ENCODE measurements at places on chromosomes 4 and X.

GRCh38 chr4:56803471-56803870, 18.0 kb downstream of the SPINK2 start:
- no peak for DNase-seq

DNA sequence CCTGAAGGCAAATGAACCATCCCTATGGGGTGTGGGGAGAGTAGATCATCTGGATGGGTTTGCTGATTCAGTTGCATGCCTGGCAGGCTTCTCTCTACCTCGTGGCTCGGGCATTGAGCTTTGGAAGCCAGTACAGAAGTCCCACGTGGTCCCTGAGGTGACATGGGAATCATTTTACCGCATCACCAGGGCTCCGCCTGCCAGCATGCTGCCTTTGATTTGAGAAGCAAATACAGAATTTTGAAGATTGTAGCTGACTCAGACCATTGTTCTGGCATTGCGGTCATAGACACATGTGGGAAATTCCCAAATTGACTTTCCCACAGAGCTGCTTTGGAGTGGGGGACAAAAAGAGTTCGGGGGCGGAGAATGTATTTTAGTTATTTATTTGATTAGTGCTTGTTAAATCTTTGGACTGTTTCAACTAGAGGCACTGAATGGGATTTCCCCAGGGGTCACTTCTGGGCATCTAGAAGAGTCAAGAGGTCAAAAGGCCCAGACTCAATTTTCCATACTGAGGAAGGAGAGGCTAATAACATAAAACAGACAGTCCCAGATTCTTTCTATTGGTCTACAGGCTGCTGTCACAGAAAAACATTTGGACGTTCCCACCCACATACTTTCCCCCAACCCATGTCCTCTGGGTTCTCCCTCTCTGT, 79.3 kb downstream of the NHSL2 start:
- peak; percentile 29 for DNase-seq

GRCh38 chr4:190017357-190018200, 9.5 kb downstream of the FRG2 start:
- DNase-seq: no peak

DNA sequence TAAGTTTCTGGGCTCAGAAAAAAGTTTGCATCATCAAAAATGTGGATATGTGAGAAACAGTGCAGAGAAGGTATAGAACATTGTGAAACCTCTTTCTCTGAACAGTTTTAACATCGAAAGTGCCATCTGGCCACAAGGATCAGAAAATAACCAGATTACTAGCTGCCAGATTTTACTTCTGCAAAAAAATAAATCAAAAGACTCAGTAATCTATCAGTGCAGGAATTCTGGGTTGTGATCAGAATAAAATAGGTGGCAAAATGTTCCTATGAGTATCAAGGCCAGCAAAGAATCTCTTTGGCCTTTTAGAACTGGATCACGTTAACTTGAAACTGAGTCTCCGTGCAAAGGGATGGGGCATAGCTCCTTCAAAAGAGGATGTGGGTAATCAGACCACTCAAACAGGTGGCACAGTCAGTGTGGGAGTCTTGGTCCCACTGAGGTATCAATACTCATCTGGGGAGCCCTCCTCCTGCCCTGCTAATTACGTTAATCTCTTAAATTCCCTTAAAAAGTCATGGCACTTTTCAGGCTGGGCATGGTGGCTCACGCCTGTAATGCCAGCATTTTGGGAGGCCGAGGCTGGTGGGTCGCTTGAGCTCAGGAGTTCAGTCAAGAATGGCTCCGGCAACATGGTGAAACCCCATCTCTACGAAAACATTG, 26.7 kb upstream of the RBM47 start:
- DNase-seq: no peak

DNA sequence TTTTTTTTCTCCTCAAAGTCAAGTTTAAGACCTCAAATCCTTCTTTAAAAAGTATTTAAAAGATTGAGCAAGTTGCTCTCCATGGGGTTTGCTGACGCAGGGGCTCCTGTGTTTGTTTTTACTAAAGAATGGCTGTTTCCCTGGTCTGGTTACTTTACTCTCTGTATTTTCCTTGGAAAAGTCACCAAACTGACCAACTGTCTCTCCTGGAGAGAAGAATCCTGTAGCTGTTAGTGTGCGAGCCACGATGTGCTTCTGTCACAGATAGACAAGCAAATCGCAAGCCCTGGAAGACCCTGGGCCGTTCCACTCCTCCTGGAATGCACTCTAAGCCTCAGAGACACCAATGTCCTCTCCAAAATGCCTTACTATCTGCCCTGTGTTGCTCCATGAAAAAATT, 212.1 kb downstream of the CHIC2 start:
- DNase-seq: no peak

DNA sequence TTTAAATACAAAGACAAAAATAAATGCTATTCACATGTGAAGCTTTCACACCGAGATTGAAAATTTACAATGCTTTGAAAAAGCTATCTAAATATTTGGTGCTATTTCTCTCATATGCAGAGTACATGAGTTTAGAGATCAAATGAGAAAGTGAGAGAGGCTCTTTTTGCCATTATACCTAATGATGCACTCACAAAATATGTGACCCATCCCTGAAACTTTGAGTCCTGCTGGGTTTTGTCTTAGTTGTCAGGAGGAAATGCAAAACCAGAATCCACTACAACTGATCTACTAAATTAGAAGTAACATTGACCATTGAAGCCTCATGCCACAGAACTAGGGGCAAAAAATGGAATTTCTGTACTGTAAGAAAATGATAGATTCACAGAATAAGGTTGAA, 251.7 kb downstream of the MAPK10 start:
- DNase-seq: no peak

GRCh38 chr4:48247878-48248558, 21.6 kb downstream of the TEC start:
- no peak for DNase-seq

- no peak for DNase-seq
These were observed 266.9 kb downstream of the SPATA18 start for GRCh38 chr4:52317981-52318380.

DNA sequence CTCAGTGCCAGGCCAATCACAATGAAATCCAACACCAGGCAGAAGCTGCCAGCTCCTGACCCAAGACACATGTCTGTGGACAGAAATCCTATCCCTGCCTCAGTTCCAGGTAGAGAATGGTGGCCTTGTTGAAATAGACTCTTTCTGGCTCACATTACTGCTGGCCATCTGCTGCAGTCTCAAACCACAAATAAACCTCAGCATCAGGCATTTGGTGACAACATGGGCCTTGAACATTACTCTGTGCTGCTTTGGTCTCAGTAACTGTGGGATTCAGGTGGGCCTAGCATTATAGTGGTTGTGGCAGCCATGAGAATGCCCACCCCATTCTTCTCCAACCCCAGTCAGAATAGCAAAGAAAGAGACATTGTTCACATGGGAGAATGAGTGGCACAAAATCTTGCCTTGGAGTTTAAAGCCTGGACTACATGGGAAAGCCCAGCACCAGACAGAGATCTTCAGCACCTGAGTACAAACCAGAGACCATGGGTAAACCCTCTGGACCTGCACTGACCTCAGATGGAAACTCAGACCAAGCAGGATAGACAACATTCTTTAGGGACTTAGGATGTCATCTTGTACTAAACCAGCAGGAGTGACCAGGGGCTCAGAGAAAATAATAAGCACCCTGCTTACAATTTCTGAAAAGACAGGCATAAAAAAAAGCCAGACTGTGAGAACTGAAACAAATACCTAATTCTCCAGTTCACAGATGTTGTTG, 50.4 kb upstream of the TRAM1L1 start:
- no peak for DNase-seq

- no peak for DNase-seq
These were observed 88.2 kb upstream of the USP9X start for GRCh38 chrX:40996886-40997530.

DNA sequence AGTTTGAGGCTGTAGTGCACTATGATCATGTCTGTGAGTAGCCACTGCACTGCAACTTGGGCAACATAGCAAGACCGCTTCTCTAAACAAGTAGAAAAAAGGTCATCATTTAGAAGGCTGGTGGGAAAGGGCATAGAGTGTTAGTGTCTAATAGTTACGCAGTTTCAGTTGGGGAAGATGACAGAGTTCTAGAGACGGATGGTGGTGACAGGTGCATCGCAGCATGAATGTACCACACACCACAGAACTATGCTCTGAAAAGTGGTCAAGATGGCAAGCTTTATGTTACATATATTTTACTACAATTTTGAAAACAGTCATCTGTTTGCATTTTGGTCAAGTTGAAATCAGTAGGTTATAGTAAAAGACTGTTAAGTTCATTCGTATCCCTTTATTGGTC, 23.7 kb upstream of the CLDN34 start:
- DNase-seq: no peak

- DNase-seq: no peak
These were observed 258.0 kb downstream of the COL25A1 start for GRCh38 chr4:109044431-109044830.

GRCh38 chr4:1731180-1731579, 9.9 kb downstream of the TACC3 start:
- DNase-seq: no peak

DNA sequence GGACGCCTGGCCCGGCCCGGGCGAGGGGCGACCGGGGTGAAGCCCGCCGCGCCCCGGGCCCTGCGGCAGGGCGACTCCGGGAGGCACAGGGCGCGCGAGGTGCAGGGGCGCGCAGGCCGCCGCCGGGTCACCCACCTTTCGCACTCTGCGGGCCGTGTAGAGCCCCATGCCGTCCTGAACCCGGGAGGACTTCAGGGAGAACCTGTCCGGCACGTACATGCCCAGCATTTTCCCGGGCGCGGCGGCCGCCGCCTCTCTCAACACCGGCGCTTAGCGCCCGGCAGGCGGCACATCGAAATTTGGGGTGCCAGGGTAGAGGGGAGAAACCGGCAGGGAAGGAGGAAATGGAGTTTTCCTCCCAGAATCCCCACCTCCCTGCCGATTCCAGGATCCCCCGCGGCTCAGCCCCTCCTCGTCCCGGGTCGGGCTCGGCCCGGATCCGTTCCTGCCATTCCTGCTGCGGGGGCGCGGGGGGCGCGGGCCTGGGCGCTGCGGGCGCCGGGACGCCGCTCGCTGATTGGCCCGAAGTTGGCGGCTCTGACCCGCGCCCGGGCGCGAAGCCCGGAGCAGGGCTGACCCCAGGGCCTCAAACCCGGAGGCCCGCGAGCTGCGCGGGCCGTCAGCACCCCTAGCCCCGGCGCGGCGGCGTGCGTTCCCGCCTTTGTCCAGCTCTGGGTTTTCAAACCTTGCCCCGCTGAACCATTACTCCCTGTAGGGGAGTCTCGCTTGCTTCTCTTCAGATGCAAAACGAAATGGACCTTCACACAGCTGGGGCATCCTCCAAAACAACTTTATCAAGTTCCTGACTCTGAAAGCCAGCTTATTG, at the start of gene PRDM5:
PRDM5 (minus strand) TSS at position 346 of the 826 bp plus-strand sequence; CDS start at position 228, 118 bp downstream.
- peak; percentile 16 for DNase-seq

DNA sequence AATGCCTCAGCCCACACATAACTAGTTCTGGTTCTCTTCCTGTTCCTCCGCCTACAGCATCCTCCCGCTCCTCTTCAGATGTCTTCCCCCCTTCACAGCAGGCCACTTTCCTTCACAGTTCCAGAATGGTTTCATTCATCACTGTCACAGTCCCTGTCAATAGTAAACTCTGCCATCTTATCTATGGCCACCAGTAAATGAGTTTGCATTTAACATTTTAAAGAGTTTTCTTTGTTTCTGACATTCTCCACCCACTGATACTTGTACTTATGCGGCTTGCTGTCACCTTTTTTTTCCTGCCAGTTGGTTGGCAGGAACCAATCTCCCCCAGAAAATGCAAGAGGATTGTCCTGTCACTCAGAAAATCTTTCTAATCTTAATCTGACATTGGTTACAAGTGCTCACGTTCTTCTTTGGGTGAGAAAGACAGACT, 114.1 kb downstream of the GLUD2 start:
- DNase-seq: no peak

DNA sequence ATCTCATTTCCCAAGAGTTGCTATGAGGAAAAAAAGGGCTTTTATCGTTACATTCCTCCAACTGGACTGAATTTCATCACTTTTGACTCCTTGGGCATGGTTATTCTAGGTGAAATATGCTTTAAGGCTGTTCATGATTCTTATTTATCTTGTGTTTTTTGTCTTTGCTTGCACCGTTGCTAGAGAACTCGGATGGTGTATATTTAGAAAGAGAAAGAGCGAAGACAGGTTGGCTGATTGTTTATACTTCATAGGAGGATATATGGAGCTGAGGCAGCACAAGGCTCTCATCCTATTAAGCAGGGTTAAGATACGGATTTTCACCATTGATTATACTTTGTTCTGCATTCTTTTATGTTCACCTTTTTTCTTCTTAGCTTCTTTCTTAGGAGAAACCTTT, 94.9 kb upstream of the GEMIN8 start:
- DNase-seq: no peak

GRCh38 chr4:128512161-128512560, 224.5 kb upstream of the PGRMC2 start:
- no peak for DNase-seq

- DNase-seq: no peak
These were observed 628.4 kb downstream of the SPRY1 start for GRCh38 chr4:124025000-124025399.

- DNase-seq: no peak
These were observed 498.2 kb downstream of the KCNIP4 start for GRCh38 chr4:21450331-21450730.

- no peak for DNase-seq
These were observed 167.7 kb downstream of the MGST2 start for GRCh38 chr4:139833151-139833910.

GRCh38 chr4:127441571-127441970, 191.2 kb upstream of the INTU start:
- DNase-seq: no peak

DNA sequence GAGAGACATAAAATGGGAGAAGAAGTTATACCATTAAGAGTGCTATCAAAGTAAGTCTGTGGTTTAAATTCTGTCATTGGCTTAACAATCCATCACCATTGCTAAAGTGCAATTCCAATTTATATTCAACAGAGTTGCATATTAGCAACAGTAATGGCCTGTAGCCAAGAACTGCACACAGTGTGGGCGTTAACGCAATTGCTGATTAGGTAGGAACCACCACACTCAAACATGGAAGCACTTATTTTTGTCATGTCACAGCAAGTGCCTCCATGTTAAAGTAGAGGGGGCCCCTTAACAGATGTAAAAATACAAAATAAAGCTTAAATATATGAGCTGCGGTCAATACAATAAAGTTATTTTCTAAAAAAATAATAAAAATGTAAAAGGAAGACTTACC, 10.8 kb downstream of the LARP7 start:
- DNase-seq: no peak

Data from tibial nerve (tissue), 4 donors.